Fibroblast of gingiva (primary cell): ENCODE measurements at places on chromosomes 5 and 9.
A peak's percentile ranks its signal among the peaks of the same experiment; 100 is the strongest.

DNA sequence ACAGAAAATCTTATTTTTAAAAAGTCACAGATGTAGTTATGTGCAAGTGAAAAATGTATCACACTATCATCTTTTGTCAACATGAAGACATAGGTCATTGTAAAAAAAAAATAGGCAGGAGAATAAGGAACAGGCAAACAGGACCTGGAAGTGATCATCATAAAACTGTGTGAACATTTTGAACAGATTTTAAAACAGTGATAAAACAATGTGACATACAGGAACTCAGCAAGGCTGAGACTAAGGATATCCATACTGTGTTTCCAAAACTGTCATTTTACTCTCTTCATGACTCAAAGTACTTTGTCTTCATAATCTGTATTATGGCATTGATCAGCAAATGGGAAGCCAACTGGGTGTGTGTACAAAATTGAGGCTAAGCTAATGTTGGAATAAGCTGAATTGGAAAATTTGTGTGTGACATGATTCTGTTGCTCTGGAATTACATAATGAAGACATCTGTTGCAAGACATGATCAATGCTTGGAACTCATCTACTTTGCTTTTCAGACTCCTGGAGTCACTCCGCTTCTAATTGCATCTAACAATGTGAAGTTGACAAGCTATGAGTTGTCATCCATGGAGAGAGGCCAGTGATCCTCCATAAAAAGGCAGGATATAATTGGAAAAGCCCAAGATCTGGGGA is 978.7 kb upstream of the NUDT12 start:
- no peak for DNase-seq

- peak; percentile 52 for DNase-seq
Measured at GRCh38 chr5:124887223-124887622, 140.8 kb upstream of the ZNF608 start.

DNA sequence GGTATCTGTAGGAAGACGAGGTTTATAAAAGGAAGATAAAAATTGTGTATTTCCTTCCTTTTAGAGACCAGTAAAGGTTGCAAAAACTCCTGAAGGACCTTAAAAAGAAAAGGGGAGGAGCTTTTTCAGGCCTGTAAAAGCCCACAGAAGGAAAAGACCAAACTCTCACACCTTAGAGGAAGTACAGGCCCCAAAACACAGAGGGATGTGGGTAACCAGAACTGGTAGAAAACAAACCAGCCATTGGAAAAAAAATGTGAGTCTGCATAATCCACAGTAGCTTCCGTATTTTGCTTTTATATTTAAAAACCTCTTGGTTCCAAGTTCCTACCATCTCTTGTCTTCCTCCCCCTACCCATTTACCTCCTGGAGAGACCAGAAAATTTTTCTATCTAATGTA is 8.5 kb downstream of the GIN1 start:
- DNase-seq: no peak

GRCh38 chr5:174306345-174307030 is 261.0 kb downstream of the NSG2 start:
- DNase-seq: no peak

GRCh38 chr5:67292201-67292940 is 95.8 kb upstream of the CD180 start:
- no peak for DNase-seq

DNA sequence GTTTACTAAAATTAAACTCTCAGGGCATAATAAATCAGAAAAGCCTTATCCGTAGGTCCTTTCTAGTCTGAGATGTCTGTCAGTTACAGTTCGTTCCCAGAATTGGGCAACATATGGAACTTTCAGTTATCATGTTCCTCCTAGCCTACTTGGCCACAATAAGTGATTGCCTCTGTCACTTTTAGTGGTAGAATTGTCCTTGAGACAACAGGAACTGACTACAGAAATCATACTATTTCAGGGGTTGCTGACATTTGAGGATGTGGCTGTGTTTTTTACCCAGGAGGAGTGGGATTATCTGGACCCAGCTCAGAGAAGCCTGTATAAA is 956 bp downstream of the ZNF189 start:
- DNase-seq: no peak

DNA sequence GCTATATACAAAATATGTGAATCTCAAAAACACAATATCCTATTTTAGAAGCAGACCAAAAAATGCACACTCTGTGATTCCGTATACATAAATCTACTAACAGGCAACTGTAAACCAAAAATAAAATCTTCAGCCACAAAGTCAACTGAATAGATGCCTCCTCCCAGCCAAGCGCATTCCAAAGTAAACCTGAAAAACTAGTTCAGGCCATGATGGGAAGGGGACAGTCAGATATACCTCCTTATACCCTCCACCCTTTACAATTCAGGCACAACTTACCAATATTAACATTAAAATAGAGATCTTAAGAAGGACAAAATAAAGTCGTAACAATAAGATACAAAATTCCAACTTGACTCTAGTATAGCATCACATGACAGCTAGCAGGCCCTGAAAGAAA is 1604.5 kb upstream of the NUDT12 start:
- DNase-seq: no peak

DNA sequence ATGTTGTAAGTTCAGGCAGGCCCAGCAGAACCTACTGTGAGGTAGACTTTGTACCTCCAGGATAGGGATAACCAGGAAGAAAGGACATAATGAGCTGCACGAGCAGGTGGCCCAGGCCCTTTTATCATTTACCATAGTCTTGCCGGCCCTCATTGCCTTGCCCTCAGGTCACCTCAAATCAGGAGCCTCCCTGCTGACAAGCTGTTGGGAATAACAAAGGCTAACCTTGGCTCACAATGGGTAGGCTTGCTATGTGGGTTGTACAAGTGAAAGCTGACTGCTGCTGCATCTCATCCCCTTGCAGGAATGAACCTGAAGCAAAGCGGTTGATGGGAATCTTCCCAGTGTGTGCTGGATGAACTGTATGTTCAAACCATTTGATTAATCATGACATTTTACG is 159.5 kb upstream of the ACTBL2 start:
- no peak for DNase-seq

DNA sequence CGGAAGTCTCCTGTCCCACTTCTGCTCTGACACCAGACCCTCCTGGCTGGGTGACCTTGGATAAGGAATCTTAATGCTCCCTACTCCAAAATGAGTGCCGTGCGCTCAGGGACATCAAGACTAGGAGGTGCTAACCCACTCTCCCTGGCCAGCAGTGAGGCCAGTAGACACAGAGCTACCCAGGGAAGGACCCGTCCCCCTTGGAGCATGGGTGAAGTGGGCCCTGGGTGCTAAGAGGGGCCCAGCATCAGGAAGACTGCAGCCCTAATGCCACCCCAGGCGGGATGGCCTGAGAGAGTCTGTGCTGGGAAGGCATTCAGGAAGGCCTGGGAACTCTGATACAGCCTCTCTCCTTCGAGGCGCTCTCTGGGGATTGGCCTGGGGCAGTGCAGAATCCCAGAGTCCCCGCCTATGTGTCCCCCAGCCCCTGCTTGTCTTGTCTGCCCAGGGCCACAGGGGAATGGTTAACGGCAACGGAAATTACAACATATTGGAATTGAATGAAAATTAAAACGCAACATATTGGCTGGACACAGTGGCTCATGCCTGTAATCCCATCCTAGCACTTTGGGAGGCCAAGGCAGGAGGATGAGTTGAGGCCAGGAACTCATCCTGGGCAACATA is 29.7 kb upstream of the RNU6ATAC start:
- no peak for DNase-seq

- DNase-seq: no peak
Measured at GRCh38 chr5:16615741-16616535, 859 bp downstream of the RETREG1 start.

DNA sequence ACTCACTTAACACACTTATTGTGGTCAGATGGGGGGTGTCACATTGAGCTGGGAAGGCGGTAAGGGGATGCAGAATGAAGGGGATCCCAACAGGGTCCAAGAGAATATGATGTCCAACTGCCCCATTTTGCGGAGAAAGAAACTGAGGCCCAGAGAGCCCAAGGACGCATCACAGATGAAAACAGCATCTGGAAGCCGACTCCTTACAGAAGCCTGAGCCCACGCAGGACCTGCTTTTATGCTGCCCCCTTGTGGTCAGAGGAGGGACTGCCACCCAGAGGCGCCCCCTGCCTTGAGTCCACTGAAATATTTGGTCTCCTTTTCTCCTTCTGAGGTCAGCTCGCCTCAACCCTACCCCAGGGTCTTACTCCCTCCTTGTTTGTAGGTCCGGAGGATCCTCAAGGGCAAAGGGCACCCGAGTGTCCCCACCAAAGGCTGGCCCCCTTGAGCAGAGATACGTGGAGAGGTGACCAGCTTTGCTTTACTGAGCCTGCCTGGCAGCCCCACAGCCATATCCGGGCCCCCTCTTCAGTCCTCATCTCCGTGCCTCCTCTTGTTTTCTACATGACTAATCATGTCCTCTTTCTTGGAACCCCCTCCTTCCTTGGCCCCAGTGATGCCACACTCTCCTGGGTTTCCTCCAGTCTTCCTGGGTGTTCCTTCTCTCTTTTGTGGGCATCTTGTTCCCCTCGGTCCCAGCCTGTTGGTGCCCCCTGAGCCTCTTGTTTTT is 30.0 kb upstream of the TTLL11 start:
- peak; percentile 60 for DNase-seq

DNA sequence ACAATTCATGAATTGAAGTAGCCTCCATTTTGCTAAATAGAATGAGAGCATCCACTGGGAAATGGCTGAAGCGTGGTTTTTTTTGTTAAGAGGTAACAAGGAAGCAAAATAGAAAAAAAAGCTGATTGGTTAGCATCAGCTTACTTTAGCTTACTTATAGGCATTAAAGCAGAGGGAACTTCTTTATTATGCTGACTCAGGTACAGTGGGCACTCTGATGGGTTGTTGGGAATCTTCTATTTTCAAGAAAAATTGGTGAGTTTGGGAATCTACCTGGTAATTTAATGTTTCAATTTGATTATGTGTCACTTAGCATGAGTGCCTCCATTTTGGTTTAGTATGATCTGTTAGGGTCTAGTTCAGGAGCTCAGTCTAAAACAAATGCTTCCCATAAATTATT is 289.6 kb downstream of the ANXA1 start:
- DNase-seq: no peak

- DNase-seq: no peak
Measured at GRCh38 chr9:124238546-124239140, 19.1 kb upstream of the NEK6 start.

DNA sequence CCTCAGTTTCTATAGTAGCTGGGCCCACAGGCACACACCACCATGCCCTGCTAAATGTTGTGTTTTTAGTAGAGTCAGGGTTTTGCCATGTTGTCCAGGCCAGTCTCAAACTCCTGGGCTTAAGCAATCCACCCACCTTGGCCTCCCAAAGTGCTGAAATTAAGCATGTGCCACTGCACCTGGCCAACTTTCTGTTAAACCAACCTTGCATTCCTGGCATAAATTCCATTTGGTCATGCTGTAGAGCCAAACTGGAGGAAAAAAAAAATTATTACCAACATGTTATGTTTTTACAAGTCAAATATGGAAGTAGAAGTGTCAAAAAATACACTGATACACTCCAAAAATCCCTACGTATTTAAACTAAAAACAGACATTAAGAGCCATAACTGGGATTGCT is 54.1 kb downstream of the ERMP1 start:
- no peak for DNase-seq

DNA sequence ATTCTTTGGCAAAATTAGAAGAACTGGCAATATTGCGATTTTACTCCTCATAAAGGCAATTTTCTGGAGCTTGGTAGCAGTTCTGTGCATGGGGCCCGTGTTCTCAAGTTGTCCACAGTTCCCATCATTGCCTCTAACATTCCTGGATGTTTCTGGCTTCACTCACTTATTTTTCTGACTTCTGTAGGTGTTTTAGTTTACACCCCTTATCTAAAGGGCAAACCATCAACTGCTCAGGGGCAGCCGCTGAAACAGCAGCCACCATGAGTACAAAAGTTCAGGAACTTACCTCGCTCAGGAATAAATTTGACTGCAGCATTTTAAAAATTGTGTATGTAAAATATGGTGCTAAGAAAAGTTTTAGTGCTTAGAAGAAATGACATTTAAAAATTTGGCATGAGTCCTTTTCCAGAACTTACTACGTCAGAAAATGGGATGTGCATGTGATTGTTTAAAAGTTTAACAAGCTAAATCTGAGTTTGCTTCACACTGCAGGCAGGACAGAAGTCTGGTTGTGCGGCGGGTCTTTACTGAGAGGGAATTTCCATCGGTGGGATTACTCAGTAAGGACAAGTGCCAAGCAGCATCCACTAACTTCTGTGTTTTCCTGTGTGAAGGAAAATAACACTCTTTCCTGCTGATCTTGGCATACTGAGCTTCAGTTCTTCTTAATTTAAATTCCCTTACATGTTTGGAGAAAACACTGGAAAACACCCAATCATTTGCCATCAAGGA is 261.7 kb downstream of the MAT2B start:
- DNase-seq: no peak

- DNase-seq: no peak
Measured at GRCh38 chr9:114837923-114838322, 32.1 kb upstream of the TNFSF15 start.

DNA sequence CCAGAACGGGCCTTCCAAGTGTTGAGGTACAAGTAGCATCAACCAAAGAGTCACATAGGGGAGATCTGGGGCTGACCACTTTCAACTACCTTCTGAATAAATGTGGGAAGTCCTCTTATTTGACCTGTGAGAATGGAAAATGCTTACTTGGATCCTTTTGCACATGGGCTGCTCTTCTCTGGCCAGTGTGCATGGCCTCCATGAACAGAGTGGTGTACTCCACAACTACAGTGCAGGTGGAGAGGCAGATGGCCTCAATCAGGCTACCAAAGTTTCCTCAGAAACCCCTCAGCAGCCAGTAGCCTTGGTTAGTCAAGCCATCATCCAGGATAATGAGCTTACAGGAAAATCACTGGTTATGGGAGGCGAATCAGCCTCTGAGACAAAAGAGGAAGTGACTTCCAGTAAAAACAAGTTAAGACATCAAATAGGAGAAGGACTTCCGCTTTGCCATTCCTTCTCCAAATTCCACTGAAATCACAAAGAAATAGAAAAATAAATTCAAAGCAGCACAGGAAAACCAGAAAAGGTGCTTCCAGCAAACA is 18.3 kb upstream of the FCHO2 start:
- DNase-seq: no peak

- DNase-seq: no peak
Measured at GRCh38 chr9:137069508-137070091, 757 bp downstream of the SAPCD2 start.

DNA sequence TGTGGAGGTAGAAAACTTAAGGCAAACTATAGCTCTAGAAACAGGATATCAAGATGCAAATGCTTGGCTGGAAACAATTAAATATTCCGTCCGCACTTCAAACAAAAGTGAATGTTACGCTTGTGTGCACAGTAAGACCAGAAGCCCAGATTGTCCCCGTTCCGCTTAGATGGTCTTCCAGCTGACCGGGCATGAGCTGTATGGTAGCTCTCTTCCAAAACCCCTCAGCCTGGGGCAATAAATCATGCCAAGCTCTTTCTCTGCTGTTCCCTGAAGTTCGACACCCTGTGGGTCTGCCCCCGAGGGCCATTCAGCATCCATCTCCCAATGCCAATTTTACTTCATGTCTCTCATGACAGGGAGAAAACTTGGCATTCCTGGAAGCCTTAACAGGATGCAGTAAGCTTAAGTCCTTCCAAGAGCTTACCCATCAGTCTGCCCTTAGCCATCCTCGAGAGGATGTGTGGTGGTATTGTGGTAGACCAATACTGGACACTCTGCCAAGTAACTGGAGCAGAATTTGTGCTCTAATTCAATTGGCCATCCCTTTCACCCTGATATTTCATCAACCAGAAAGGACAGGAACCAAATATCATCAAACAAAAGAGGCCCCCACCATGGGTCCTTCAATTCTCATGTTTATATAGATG is 70.7 kb upstream of the RANBP6 start:
- no peak for DNase-seq
